IPS DF 19.7 (cell line): ENCODE measurements at places on chromosomes 2 and 18.

DNA sequence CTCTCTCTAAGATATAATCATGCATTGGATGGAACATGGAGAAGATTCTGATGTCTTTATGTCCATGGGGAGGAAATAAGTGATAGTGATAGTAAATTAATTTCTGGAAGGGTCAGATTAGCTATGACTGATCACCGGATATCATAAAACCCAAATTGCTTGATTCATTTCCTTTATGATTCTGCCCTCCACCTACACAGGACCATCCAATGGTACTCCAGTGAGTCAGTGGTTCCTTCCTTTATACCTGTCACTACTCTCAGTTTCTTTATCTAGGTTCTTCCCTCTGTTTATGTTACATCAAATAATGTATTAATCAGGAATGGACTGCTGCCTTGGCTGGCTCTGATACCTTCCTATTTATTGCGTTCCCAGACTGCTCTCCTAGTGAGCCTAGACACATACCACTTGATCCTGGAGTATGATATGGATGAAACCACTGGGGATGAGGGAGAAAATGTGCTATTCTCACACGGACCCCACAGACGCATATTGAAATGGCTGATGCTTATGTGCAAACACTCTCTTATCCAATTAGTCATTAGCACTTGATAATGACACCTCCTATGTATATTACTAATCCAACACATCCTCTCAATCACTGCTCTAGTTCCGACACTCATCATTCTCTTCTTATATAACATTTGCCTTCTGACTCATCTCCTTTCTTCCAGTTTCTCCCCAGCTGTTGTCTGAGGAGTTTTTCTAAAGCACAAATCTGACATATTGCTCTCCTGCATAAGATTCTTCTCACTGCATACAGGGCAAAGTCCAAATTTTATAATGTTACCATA is 315.6 kb downstream of the INSIG2 start:
- no peak for DNase-seq

DNA sequence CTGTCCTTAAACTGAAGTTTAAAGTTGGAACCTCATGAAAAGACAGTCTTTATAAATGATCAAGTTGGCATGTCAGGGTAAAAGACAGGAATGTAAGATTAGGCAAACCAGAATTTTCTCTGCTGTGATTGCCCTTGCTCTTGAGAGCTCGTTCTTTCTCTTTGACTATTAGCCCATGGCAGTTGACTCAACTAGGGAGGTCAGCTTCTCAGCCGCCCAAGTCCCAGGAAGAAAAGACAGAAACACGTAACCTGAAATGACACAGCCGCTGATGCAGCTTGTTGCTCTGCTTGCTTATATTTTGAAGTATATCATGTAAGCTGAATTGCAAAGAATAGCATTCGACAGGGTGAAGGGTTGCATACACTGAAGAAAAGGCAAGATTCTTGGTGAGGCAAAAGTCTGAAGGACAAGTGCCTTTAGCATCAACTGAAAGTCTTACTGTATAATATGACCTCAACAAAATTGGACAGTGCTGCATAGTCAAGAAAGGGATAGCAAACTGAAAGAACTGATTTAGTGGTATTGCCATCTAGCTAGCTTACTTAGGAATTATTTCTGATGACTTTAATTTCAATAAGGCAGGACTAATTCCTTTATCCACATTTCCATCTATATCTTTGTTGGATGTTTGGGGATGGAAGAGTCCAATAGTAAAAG is 54.7 kb downstream of the ARHGAP15 start:
- DNase-seq = no peak

DNA sequence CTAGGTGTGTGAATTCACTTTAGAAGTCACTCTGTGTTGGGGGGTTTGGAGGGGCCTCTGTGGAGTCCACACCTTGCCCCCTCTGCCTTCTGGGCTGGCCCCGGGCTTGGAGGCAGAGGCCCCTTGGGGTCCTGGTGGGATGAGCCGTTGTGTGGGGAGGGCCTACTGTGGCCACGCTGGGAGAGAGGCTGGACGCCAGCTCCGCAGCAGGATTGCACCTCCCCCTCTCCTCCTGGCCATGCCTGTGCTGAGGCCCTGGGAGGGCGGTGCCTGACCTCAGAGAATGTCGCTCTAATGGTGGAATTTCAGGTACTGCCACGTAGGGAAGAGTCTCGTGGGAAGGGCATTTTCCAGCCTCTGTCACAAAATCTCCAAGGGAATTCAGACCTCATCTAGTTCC is 237.0 kb downstream of the ATAD2B start:
- DNase-seq = no peak

GRCh38 chr2:28358668-28359201 is 33.9 kb upstream of the FOSL2 start:
- no peak for DNase-seq

- no peak for DNase-seq
Measured at GRCh38 chr2:9003616-9004337, at the start of gene MBOAT2. TSS of gene MBOAT2 (minus strand) at chr2:9003684. CDS start at chr2:9003614, 70 bp downstream.

DNA sequence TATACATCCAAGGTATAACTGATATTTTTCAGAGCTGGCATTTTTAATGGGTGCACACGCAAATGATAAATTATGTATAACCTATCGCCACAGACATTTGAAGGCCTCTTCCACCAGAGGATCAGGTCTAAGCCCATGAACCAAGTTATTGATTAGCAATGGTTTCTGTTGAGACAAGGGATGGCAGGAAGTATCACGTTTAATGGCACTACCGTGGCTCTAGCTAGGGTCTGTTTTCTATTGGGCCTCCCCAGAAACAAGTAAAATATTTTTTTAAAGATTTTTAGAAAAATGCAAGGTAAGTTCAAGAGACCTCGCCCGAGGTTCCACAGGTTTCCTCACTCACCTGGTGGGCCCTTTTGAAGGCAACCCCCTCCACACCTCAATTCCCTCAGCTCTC is 667 bp downstream of the GFPT1 start:
- DNase-seq = no peak

GRCh38 chr2:96940001-96940615 is 46.3 kb downstream of the FAM178B start:
- no peak for DNase-seq

DNA sequence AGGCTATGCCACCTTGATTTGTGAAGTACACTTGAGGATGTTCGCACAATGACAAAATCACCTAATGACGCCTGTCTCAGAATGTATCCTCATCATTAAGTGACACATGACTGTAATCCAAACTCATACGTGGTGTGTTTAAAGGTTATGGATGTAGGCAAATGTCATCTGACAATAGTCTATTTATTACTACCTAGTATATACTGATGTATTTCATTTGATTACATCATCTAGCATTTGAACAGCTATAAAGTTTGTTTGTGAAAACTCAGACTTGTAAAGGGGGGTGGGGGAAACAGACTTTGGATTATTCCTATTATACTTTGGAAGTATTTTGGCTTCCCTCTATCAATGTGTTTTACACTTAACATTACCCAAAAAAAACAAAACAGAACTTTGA is 129.9 kb downstream of the TANC1 start:
- no peak for DNase-seq

DNA sequence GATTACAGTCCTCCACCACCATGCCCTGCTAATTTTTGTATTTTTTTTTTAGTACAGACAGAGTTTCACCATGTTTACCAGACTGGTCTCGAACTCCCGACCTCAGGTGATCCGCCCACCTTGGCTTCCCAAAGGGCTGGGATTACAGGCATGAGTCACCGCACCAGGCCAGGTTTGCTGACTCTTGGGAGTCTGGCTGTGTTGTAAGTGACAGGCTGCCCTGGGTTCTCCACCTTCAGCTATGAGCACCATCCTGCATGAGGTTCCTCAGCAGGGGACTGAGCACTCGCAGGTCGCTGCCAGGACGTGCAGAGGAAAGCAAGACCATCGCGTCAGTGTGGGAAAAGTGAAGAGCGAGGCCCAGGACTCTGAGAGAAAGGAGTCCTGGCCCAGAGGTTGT is 112.6 kb upstream of the NDUFV2 start:
- no peak for DNase-seq

DNA sequence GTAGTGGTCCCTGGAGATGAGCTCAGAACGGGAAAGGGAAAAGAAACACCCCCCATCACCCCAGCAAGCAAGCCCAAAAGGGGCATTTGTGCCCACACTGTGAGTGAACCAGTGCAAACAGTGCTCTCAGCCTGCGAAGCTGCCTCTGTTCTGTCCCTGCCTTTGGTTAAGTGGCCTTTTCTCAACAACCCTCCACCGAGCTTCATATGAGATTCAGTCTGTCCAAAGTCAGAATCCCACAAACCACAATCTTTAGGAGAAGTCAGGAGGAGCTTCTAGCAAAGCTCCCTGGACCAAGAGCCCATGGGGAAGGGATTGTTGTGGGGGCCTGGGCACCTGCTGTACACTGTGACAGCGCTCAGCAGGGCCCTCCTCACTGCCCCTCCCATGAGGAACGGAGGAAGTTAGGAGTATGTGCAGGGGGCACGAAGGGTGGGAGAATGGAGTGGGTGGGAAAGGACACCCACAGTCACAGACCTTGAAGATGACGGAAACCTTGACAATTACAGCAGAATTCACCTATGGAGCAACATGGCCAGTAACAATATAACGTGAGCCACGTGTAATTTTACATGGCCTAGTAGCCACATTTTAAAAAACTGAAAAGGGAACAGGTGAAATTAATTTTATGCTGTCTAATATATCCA is 119.5 kb downstream of the SMAD7 start:
- DNase-seq = no peak

DNA sequence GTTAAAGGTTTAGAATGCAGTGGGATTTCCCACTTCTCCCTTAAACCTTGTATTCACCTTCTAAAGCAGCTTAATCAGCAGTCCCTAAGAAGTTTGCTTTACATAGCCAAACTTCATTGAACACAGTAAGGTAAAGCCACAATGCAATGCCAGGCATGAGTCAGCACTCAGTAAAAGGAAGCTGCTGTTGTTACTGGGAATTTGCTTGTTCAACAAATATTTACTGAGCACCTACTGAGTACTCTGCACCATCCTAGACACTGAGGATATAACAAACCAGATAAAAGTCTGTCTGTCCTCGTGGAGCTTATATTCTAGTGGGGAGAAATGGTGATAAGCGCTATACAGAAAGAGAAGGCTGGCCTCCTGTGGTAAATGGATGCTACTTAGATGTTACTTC is 162.7 kb downstream of the PKP4 start:
- DNase-seq = no peak

- no peak for DNase-seq
Measured at GRCh38 chr18:74290794-74291471, 830 bp downstream of the CYB5A start.

GRCh38 chr18:39366656-39367055 is 1801.1 kb upstream of the CELF4 start:
- DNase-seq = no peak

DNA sequence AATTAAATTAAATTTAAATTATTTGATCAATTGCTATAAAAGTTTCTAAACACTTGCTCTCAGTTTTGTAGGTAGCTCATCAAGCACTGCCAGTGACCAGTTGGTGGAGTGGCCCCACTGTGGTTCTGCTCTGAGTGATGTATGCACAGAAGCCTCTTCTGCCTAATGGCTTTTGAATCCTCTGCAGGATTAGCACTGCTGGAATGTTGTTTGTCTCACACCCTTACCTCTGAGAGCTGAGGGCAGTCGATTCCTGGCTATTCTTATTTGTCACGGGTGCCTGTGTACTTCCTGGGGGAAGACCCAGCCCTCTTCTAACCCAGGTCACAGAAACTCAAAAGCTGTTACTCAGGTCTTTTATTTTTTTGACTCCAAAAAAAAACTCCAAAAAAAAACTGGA is 9.5 kb downstream of the CAPN14 start:
- DNase-seq = no peak

DNA sequence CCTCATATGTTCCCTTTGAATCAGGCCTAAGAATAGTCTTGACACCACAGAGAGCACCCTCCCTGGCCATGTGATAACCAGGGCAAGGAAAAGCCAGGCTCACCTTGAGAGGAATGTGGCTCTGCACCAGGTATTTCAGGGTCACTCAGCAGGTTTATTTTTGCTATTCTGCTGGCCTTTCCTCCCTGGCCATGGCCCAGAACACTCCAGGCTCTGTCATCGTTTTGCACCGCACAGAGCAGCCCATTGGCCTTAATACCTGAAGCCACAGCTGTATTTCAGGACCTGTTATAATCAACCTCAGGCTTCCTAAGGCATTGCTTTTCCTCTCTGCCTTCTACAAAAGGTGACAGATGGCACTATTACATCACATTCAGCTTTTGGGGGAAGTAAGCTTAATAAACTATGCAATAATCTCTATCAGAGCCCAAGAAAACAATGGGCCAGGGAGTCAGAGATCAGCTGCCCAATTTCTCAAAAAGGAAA is 668.3 kb downstream of the IRS1 start:
- DNase-seq = no peak

- no peak for DNase-seq
Measured at GRCh38 chr2:160450486-160450885, 43.1 kb downstream of the RBMS1 start.

DNA sequence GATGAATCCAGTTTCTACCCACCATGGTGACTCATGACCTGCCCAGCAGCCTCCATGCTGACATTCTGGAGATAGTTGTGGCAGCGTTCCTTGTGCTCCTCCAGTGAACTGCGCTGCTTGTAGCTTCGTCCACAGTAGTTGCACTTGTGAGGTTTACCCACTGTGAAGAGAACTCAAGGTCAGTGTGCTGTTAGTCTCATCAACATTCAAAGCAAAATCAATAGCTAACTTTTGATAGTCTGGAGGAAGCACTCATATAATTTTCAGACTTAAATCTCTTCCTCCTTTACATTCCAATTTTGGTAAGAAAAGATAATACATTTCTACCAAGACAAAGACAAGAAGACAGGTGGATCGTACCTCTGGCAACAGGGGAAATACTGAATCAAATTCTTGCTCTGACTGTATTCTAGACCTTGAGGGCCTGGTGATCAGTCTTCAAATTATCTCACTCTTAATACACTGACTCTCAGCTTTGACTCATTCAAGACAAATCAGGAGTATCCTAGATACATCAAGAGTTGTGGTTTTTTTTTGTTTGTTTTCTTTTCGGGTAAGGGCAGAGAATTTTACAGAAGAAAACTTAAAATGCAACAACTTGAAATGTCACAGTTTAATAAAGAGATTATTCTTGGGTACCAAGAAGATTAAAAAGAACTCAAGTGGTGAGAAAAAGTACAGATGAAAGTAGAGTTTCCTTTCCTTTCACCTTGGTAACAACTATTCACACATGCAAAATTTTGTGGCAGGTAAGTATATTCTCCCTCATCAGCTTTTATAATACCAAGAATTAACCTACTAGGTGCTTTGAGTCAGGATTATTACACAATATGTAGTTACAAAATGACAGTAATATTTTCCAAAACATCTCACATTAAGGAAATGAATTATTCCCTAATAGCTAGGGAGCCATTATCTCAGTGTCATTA is 129.2 kb downstream of the IKZF2 start:
- no peak for DNase-seq

DNA sequence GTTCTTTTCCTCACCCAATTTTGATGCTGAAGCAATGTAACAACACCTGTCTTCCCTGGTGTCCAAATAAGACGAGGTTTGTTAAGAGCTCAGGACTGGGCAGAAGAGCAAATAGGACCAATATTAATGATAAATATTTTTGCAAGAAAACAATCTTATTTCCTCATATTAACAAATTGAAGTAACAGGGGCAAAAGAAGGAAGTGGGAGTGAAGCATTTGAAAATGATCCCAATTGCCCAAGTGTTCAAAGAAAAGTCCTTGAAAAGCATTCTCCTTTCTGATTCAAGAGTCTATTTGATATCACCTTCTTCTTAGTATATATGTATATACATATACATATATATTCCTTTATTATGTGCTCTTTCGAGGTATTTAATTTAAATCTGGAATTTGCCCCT is 418.8 kb downstream of the ARHGAP15 start:
- DNase-seq = no peak

- no peak for DNase-seq
Measured at GRCh38 chr2:126085011-126085795, 570.8 kb upstream of the GYPC start.
